ENCODE measurements at places on chromosomes 5 and 9.

DNA sequence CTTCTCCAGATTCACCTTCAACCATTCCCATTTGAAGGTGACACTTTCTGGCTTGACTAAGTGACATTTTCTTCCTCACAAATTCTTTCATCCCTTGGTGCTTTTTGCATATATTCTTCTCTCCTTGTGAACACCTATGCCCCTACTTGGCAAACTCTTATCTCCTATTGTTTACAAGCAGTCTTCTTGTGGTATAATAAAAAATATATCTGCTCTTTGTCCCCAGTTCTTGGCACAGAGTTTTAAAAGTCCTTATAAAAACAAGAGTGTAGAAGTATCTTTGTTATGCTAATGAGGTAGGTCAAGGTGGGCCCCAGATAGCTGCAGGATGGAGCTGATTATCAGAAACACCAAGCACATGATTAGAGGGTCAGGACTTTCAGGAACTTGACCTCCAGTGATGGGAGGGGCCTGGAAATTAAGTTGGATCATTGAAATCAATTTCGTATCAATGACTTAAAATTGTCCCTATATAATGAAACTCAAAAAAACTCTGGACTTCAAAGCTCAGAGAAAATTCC is 38.0 kb downstream of the TMEM161B start:
- no peak for ATAC-seq

DNA sequence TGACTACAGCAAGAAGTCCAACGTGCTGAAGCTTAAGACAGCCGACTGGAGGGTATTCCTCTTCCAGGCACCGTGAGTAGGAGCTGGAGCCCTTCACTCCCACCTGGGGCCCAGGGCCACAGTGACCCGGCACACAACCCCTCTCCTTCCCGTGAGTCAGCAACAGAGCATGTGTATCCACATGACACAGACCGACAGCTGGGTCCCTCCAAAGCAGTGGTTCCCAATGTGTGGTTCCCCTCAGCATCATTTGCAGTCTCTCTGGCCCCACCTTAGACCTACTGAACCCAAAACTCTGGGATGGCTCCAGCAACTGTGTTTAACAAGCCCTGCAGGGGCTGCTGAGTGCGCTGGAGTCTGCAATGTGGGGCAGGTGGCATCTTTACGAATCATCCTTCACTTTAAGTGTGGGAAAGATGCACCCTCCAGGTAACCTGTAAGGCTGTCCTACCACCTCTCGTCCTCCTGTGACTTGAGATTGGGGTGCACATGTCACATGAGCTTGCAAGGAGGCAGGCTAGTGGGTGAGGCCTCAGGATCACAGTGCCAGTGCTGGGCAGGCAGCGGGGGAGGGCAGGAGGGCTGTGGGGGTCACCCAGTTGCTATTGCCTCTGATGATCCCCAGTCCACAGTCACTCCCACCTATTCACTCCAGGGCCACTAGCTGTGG is 42.2 kb downstream of the PSD2 start:
- no peak for ATAC-seq

DNA sequence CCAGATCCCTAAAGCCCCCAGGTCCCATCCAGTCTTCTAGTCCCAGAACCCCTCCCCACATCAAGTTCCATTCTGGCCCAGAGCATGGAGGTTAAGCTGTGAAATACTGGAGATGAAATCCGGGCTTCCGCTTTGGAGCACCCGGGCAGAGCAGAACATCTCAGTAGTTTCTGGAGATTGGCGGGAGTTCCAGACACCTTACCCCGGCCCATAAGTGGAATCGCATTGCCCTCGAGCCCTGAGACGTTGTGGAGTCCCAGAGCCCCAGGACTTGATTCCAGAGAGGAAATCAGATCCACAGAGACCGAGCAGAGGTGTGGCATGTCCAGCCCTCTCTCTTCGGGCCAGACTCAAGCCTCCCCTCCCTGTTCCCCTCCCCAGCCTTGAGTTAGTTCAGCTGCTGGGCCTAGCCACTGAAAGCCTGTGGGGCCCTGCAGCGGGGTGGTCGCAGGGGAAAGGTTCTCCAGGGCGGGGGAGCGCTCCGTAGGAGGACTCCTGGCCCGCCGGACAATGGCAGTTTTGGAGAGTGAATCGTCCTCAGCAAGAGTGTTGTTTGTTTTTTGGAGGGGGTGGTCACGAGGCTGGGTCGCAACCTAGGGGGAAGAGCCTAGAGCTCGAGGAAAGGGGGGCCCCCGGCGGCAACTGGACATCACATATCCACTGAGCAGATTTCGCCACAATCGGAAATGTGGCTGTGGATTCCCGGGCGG is 1.0 kb upstream of the PAX5 start:
- no peak for ATAC-seq

GRCh38 chr5:50786073-50786472 is 119.6 kb downstream of the PARP8 start:
- no peak for ATAC-seq

- no peak for ATAC-seq
Measured at GRCh38 chr9:15423231-15423985, 732 bp downstream of the SNAPC3 start.

GRCh38 chr5:154312576-154312975 is 122.0 kb downstream of the GALNT10 start:
- no peak for ATAC-seq

GRCh38 chr5:137279521-137280231 is 219.4 kb downstream of the SPOCK1 start:
- no peak for ATAC-seq

GRCh38 chr5:108361771-108362170 is 20.1 kb downstream of the FBXL17 start:
- no peak for ATAC-seq
